Fibroblast of pulmonary artery (primary cell): ENCODE measurements at places on chromosomes 2 and 18.

- peak; percentile 77 for DNase-seq
Observed at GRCh38 chr2:140526575-140526974, 1604.2 kb downstream of the LRP1B start.

GRCh38 chr2:45028276-45028675 lies 19.0 kb upstream of the SIX2 start:
- peak; percentile 45 for DNase-seq

GRCh38 chr2:241268306-241268705 lies 47.2 kb downstream of the HDLBP start:
- DNase-seq = peak; percentile 18

DNA sequence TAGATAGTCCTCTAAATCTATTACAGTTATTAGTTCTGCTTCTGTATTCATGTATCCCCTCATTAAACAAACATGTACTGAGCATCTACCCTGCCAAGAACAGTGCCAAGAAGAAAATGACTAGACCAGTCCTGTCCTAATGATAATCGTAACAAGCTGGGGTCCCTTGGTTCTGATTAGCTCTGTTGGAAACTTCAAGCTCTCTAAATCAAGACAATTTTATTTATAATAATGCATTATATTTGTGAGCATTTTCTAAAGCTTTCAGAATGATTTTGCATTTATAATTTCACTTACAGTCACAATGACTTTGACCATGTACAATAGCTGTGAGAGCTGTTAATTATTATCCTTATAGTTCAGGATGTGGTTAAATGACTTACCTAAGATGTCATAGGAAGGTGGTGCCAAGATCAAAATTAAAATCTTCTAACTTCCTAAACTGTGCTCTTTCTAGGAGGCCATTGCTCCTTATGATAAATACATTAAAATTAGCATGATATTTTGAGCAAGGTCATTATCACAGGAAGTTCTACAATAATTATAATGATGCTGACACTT lies 336.5 kb upstream of the SLC39A10 start:
- no peak for DNase-seq

- DNase-seq = no peak
Observed at GRCh38 chr2:172094294-172095145, 8.2 kb downstream of the DLX2 start.

- peak; percentile 10 for DNase-seq
Observed at GRCh38 chr18:48919547-48919946, 31.2 kb downstream of the SMAD7 start.

GRCh38 chr2:16537347-16537746 lies 128.3 kb downstream of the CYRIA start:
- DNase-seq = no peak

DNA sequence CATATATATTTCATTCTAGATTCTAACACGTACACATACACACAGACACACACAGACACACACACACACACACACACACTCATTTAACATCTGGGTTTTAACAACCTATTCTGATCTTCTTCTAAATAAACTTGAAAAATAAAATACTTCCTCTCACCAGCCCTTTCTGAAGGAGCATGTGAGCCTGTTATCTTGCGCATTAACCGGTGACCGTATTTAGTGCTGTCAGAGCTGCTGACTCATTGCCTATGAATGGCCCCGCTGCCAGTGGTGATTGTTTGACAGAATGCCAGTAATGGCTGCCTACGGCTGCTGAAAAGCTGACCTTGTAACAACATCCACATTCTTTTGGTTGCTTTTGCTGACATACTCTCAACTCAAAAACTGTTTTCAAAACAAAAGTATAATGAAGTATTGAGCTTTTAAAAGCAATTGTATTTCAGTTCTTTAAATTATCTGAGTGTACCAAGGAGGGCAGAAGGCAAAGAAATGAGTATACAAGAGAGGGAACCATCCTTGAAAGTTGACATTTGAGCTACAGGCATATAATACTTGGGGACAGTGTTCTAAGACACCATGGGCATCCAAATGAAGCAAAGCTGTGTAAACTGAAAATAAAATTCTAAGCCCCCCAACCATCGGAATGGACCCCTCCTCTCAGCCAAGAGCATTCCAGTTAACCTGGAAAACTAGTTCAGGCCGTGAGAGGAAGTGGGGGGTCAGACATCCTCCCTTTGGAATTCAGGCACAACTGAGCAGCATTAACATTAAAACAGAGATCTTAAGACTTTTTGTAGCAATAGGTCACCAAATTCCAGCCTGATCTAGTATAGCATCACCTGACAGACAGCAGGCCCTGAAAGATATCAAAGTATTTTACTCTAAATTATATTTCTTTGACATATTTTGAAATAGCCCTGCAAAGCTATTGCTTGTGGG lies 50.2 kb upstream of the DTNA start:
- peak; percentile 98 for DNase-seq

DNA sequence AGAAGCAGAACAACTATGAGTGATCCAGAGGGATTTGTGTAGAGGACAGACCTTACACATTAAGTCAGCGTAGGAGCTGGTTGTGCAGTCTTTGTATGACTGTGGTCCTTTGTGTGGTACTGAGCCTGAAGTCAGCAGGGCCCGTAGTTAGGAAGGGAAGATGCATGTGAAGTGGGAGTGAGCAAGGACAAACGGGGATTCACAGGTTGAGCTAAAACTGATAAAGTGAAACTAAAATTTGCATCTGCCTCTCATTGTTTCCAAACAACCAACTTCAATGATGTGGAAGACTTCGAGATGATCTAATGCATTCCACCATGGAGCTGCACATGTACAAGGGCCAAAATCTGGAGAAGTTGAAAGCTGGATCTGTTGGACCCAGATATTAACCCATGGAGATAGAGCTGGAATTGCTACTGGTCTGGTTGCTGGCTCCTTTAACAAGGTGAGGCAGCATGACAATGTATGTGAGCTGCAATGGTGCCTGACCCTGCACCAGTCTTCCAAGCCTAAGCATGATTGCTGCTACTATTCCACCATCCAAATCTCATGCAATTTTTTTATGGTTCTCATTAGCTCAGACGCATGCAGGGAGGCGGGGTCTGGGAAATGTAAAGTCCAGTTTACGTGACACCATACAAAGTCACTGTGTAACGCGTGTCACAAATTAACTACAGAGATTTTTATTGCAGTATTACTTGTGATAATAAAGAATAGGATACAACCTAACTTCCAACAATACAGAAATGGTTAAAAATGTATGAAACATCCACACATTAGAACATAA lies 12.1 kb upstream of the CYBRD1 start:
- no peak for DNase-seq

GRCh38 chr2:38416296-38417036 lies 39.4 kb upstream of the ATL2 start:
- DNase-seq = no peak

GRCh38 chr2:31051258-31052140 lies 86.7 kb downstream of the GALNT14 start:
- DNase-seq = no peak

GRCh38 chr2:71865391-71865965 lies 282.2 kb downstream of the CYP26B1 start:
- DNase-seq = no peak

- DNase-seq = peak; percentile 69
Observed at GRCh38 chr2:46493241-46493970, 14.0 kb downstream of the TMEM247 start.

- DNase-seq = no peak
Observed at GRCh38 chr2:242030858-242031257, 161.3 kb downstream of the RTP5 start.

DNA sequence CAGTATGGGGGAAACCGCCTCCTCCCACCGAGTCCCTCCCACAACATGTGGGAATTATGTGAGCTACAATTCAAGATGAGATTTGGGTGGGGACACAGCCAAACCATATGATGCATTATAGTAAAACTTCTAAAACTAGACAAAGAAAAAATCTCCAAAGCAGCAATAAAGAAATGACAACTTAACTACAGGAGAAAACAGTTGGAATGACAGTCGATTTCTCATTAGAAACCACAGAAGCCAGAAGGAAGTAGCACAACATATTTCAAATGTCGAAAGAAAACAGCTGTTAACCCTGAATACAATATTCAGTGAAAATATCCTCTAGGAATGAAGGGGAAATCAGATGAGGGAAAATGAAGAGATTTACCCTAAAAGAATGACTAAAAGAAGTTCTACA lies 53.5 kb upstream of the TCF4 start:
- DNase-seq = peak; percentile 8

GRCh38 chr2:236350426-236350825 lies 86.2 kb upstream of the ASB18 start:
- DNase-seq = no peak

- DNase-seq = no peak
Observed at GRCh38 chr2:128531856-128532255, 213.2 kb upstream of the HS6ST1 start.

- DNase-seq = no peak
Observed at GRCh38 chr2:154696810-154697417, 1.6 kb upstream of the KCNJ3 start.

- DNase-seq = peak; percentile 36
Observed at GRCh38 chr2:73640511-73640911, 1.7 kb downstream of the NAT8 start.

GRCh38 chr18:21393986-21394385 lies 152.0 kb downstream of the GREB1L start:
- no peak for DNase-seq

DNA sequence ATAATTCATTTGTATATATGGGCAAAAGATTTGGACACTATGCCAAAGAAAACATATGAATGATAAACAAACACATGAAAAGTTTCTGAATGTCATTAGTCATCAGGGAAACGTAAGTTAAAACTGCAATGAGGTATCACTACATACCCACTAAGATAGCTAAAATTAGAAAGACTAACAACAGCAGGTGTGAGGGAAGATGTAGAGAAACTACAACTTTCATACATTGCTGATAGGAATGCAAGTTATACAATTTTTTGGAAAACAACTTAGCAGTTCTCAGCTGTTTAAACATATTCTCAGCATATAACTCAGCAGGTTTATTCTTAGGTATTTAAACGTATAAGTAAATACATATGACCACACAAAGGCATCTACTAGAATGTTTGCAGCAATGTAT lies 563.5 kb upstream of the KLHL29 start:
- no peak for DNase-seq

DNA sequence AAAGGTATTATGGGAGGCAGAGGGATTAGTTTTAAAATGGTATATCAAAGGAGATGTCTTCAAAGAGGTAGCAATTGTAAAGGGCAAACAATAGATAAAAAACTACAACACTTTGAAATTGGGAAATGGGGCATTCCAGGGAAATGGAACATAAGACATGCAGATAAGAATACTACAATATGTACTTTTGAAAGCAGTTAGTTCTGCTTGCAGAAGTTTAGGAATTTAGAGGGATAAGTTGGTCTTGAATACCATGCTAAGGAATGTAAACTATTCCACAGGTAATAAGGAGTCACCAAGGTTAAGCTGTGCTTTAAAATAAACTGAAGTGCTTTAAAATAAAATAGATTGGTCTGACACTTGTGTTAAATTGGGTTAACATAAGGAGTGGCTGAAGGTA lies 571.7 kb upstream of the ACVR2A start:
- DNase-seq = no peak

GRCh38 chr2:65802298-65802942 lies 370.0 kb upstream of the SPRED2 start:
- DNase-seq = no peak

- no peak for DNase-seq
Observed at GRCh38 chr2:211609127-211609526, 929.5 kb downstream of the ERBB4 start.

DNA sequence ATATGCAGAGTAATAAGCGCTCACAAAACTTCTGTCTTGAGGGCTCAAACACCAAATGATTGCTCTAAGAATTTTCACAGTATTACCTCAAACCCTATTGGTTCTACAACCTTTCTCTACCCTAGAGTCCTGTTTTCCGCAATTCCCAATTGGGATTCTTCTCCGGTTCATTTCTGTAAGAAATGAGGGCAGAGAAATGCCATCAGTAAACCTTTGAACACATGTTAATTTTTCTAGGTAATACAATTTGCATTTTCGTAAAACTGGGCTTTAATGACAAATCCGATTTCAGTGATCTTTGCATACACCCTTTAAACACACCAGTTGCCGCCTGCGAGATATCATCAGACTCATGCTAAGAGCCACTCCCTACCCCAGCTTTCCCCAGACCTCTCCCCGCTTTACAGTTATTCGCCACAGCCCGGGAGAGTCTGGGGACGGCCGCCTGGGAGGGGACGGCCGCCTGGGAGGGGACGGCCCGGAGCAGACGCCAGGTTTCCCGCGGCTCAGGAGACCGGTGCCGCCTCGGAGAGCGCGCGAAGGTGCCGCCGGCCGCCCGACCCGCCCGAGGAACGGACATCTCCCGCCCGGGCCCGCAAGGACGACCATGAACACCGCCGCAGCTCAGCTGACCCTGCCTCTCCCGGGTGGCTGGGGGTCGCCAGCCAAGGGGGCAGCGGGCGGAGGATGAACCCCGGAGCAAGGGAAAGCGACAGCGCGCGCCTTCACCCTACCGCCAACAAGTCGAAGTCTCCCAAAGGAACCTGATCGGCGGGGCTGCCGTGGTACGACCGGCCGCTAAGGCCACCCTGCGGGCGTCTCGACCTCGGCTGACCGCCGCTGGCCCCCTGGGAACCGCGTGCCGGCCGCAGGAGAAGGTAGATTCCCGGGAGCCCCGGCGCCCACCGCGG lies 463 bp downstream of the SMC6 start:
- DNase-seq = peak; percentile 25

- DNase-seq = no peak
Observed at GRCh38 chr2:127721311-127721977, 20.1 kb downstream of the SFT2D3 start.

- DNase-seq = no peak
Observed at GRCh38 chr18:9428301-9428706, 47.0 kb upstream of the RALBP1 start.

DNA sequence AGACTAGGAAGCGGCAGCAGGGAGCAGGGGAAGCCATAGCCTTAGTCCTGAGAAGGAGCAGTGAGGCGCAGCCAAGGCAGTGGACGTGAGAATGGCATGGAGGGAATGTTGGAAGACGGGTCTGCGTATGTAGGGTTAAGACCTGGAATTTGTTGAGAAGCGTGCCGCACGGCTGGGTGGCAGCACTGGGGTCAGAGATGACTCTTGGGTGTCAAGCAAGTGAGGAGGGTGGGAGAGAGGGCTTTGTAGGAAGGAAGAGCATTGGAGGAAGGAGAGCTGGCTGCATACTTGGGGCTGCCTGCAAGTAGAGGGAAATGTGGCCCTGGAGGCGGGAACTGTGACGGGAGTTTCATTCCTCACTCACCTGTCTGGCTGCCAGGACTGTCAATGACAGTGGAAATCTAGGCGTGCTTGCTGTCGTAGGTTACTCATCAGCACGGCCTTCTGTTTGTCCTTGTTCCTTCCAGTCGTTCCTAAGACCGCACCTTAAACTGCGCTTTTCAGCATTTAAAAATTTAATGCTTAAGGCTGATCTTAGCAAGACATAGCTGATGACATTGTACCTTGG lies 108.0 kb downstream of the ITGB1BP1 start:
- no peak for DNase-seq
